ENCODE measurements at places on chromosomes 7 and 10.

DNA sequence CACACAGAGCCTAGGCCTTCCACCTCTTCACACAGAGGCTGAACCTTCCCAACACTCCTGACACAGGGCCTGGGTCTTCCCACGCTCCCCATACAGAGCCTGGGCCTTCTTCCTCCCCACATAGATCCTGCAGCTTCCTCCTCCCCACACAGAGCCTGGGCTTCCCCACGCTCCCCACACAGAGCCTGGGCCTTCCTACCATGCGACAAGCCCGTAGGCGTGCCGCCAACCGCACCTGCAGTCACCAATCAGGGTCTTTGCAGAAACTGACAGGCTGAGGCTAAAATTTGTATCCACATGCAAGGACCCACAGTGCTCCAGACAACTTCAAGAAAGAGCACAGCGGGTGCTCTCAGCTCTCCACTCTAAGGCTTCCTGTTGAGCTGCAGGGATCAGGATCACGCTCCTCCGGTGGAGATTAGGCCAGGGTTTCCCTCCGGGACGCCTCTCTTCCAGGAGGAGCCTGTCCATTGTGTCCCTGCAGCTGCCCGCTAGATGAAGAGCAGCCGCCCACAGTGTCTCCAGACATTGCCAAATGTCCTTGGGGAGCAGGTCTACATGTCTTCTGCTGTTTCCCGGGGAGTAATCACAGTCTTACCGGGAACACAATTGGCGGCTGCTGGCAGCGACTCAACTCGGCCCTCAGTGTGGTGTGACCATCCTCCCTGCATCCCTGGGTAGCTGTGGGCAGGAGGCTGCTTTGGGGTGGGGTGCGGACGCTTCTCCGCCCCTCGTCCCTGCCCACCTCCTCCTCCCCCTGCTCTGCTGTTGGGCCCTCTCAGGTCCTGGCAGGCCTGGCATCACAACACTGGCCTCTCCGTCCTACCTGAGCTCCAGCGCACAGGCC lies 9.7 kb downstream of the CFAP46 start:
- DNase-seq, result peak; percentile 31

DNA sequence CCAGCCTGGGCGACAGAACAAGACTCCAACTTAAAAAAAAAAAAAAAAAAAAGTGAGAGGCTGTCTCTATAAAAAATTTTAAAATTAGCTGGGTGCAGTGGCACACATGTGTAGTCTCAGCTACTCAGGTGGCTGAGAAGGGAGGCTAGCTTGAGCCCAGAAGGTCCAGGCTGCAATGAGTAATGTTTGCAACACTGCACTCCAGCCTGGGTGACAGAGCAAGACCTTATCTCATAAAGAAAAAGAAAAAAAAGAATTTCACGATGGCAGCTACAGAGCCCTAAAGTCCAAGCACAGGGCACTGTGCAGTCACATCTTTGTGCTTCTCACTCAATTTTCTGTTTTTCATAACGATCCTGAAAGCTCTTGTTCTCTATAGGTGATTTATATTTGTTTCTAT lies 209.5 kb upstream of the KCTD7 start:
- no peak for DNase-seq

- no peak for DNase-seq
Measured at GRCh38 chr7:74240482-74240881, 13.7 kb downstream of the RFC2 start.

- DNase-seq, result no peak
Measured at GRCh38 chr7:108629651-108630400, 60.2 kb downstream of the DNAJB9 start.

GRCh38 chr7:28858895-28859294 lies 99.2 kb downstream of the TRIL start:
- no peak for DNase-seq

GRCh38 chr10:90914992-90915765 lies 5.7 kb downstream of the ANKRD1 start:
- no peak for DNase-seq

DNA sequence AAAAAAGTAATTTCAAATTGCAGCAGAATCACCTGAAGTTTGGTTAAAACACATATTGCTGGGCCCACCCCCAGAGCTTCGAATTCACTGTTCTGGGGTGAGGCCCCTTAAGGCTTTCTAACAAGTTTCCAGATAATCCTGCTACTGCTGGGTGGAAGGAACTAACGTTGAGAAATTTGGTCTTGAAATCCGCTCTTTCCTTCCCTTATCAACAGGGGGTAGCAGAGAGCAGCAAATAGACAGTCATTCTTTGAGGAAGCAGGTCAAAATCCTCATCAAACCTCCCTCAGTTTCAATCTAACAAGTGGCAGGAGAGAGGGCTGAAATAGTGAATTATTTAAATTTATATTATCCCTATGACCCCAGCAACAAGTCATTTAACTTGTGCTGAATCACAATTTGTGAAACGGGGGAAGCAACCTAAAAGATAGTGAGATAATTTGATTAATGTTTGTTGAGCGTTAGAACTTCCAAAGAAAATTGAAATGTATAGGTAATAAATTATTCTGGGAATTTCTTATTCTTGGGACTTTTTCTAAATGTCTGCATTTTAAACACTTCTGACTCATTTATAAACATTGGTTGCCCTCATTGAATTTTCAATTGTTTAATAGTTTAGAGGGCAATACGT lies 21.7 kb upstream of the MALSU1 start:
- peak; percentile 80 for DNase-seq

- DNase-seq, result no peak
Measured at GRCh38 chr10:77400033-77400432, 237.6 kb downstream of the KCNMA1 start.

- DNase-seq, result no peak
Measured at GRCh38 chr7:24773646-24774045, 16.4 kb upstream of the GSDME start.

DNA sequence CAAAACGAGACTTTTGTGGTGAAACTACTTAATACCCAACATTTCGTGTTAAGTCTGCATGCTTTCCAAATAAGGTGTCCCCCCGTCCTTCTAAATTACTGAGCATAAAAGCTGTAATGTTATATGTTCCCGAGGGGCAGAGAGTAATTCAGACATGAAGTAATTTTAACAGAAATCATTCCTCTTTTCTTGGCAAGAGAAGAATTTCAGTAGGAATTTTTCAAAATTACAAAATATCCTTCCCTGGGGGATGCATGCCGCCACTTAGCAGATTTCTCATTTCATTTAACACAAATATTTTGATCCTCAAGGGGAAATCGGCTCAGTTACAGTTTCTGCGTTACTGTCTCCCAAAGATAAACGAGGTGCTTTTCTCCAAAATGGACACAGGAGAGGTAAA lies 213.2 kb upstream of the RHOBTB1 start:
- no peak for DNase-seq

GRCh38 chr7:99380032-99380822 lies 5.7 kb downstream of the ARPC1B start:
- DNase-seq, result peak; percentile 71

GRCh38 chr10:87705339-87705738 lies 45.7 kb downstream of the PAPSS2 start:
- DNase-seq, result no peak

- no peak for DNase-seq
Measured at GRCh38 chr10:92419740-92420545, 129.0 kb downstream of the MARCHF5 start.

DNA sequence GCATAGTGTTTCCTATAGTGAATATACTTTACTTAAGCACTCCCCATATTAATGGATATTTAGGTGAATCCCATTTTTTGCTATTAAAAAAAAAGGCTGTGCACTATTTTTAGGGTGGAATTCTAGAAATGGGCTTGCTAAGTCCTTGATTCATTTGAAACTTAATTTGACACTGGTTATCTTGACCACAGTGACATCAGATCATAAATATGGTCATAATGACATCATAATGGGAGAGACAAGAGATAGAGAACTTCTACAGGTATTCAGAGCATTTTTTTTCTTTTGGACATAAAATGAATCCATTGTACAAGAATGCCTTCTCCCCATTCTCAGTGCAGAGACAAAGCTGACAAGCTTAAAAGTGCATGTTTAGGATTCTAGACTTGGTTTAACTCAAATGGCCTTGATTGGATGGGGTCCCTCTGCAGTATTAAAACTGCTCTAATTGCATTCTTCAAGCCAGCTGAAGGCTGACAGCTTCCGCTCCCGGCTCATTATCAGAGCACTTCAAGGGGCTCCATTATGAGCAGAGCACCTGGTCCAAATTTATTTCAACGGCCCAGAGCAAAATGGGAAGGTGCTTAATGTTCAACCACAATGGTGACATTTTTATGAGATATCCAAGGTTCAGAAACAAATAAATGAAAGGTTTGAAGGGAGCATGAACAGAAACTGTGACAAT lies 104.8 kb downstream of the JAZF1 start:
- DNase-seq, result no peak

GRCh38 chr10:97412891-97413304 lies 11.8 kb upstream of the RRP12 start:
- DNase-seq, result peak; percentile 91

GRCh38 chr7:31744294-31744874 lies 57.4 kb downstream of the PPP1R17 start:
- peak; percentile 50 for DNase-seq

GRCh38 chr7:2255145-2256139 lies 13.4 kb downstream of the NUDT1 start:
- peak; percentile 46 for DNase-seq

GRCh38 chr10:78981257-78981969 lies 87.4 kb upstream of the ZMIZ1 start:
- DNase-seq, result peak; percentile 51

DNA sequence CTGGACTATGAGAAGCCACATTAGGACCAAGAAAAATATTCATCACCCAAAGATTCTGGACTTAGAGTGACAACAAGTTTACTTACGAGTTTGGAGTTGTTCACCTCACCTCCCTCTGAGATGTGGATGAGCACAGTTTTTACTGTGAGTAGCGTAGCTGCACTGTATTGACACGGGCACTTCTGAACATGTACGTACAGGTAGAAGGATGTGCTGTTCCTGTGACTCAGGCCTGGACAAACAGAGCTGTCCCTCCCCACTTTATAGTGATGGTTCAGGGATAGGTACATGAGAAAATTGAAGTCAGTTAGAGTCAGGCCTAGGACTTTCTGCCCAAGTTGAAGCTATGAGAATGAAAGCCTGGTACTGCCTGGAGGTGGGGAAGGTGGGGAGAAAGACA lies 80.9 kb upstream of the DYNC1I1 start:
- DNase-seq, result no peak

- no peak for DNase-seq
Measured at GRCh38 chr7:22477876-22478450, 22.0 kb downstream of the STEAP1B start.

DNA sequence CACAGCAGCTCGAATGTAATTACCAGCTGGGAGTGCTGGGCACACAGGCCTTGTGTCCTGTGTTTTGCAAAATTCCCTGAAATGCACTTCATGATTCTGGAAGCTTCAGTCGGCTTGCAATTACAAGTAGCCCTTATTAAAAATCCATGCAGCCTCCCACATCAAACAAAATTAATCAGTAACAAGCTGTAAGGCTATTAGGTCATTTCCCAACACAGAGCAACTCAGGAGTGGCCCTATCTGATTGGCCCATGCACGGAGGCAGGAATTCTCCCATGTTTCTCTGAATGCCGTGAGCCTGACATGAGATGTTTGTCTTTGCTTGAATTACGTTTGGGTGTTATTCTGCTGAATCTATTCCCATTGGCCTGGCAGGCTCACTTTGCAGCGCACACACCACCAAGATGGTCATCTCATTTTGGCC lies 36.9 kb downstream of the FOXL3 start:
- DNase-seq, result no peak

- no peak for DNase-seq
Measured at GRCh38 chr10:131882151-131882550, 18.7 kb upstream of the PPP2R2D start.

GRCh38 chr7:96359876-96360275 lies 38.0 kb upstream of the SLC25A13 start:
- DNase-seq, result no peak

- no peak for DNase-seq
Measured at GRCh38 chr7:115004121-115004520, 82.2 kb downstream of the MDFIC start.

DNA sequence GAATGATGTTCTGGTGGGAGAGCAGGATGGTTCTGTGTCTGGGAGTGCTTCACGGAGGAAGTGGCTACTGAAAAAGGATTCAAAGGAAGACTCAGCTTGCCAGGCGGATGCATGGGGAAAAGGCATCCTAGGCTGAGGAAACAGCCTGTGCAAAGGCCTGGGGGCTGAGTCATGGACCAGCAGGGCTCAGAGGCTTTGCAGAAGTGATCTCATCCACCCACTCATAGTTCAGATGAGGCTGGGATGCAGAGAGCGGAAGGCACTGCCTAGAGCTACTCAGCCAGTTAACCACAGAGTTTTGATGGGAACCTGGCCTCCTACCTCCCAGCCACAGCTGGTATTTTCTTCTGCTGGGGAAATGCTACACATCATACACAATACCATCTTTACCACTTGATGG lies 15.8 kb upstream of the ADAMTS14 start:
- peak; percentile 85 for DNase-seq

Measured in activated CD4-positive, alpha-beta T cell treated with anti-CD3 and anti-CD28 coated beads, Interleukin-2, Interleukin-6, amounts not matched to agents 100 ng/mL and 50 ng/mL, durations not matched to agents 16 hours and 8 hours (primary cell).